ENCODE measurements at places on chromosomes 7 and 10.

GRCh38 chr7:110922906-110923305, 168.0 kb upstream of the LRRN3 start:
- DNase-seq, result no peak

DNA sequence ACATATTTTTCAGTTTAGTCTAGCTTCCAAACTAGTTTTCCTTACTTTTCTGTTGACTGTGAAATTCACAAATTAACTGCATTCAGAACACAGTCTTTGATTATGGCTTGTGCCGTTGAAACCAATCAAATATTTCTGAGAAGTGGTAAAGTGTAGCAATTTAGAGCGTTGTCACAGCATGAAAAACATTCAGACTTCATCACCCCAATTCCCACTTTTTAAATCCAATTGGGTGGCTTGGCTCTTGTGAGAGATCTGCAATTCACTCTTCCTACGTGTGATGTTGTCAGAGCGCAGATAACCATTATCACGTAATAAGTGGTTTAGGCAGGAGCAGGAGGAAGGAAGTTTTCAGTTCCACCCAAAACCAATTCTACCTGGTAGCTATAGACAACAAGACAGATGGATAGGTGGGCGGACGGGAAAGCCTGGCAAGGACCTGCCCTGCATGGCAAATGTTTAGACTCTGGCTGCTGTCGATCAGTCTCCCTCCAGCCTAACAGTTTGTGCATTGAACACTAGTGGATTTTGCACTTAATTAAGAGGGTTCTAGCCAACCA, 8.9 kb downstream of the COBL start:
- DNase-seq, result no peak

- DNase-seq, result no peak
Observed at GRCh38 chr7:83702446-83702845, 53.5 kb upstream of the SEMA3E start.

GRCh38 chr10:113080061-113080924, 130.2 kb downstream of the TCF7L2 start:
- DNase-seq, result no peak

GRCh38 chr10:58608826-58609531, 96.3 kb downstream of the BICC1 start:
- no peak for DNase-seq

GRCh38 chr7:33832271-33832721, 73.0 kb upstream of the BMPER start:
- no peak for DNase-seq

GRCh38 chr10:60298408-60299389, 91.0 kb downstream of the ANK3 start:
- peak; percentile 7 for DNase-seq

- DNase-seq, result no peak
Observed at GRCh38 chr7:98630149-98630548, 13.1 kb downstream of the NPTX2 start.

GRCh38 chr10:4837551-4837950, 11.5 kb downstream of the AKR1E2 start:
- DNase-seq, result no peak

- DNase-seq, result no peak
Observed at GRCh38 chr10:116437076-116437692, 9.5 kb downstream of the PNLIPRP3 start.

GRCh38 chr7:17848516-17848915, 91.8 kb downstream of the SNX13 start:
- no peak for DNase-seq

DNA sequence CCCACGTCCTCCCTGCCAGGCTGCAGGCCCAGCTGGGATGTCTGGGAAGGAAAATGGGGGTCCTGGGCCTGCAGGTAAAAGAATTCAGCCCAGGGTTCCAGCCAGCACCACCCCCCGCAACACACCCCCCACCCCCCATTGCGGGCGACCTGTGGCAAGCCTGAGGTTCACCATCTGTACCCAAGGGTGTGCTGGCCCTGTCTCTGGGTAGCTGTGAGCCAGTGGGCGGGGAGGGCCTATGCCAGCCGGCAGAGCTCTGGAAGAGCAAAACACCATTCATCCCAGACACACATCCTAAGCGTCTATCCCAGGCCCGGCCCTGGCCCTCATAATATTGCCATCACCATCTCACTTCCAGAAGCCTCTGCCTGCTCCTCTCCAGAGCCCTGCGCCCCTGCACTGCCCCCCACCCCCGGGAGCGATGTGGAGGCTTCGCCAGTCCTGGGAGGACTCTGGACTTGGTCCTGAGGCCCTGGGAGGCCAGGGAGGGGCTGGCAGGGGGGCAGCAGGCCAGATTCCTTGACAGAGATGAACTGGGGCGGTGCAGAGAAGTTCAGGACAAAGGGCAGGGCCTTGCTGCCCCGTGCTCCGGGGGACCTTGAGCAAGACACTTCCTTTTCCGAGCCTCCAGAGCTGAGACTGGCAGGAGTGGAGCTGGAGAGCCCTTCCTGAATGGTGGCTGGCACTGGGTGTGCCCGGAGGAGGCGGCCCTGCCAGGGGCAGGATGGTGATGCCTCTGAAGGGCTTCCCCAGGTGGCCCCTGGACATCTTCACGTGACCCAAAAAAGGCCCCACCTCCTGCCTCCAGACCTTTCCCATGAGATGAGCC, 8.7 kb upstream of the TTYH3 start:
- no peak for DNase-seq

GRCh38 chr7:44984478-44984758, 5.6 kb upstream of the MYO1G start:
- DNase-seq, result no peak

- DNase-seq, result no peak
Observed at GRCh38 chr7:140059273-140060242, 3.2 kb downstream of the PARP12 start.

DNA sequence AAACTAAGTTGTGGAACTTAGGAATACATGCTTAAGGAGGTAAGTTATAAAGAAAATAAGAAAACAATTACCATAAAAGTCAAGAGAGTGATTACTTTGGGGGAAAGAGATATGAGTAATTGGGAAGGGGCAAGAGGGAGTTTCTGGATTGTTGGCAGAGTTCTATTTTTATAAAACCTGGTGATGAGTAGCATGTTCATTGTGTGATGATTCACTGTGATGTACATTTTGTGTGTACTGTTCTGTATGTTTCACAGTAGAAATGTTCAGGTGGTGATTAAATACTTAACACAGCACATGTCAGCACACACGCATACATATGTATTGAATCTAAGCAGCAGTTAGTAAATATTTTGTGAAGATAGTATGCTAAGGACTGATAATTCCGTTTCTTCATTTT, 9.7 kb upstream of the OIT3 start:
- DNase-seq, result no peak

- DNase-seq, result no peak
Observed at GRCh38 chr7:45695249-45695995, 121.3 kb downstream of the ADCY1 start.

- DNase-seq, result no peak
Observed at GRCh38 chr7:18425838-18426445, 69.6 kb upstream of the HDAC9 start.

- no peak for DNase-seq
Observed at GRCh38 chr10:110437761-110438341, 59.9 kb upstream of the DUSP5 start.

- DNase-seq, result no peak
Observed at GRCh38 chr7:139753081-139753692, 24.6 kb downstream of the HIPK2 start.

DNA sequence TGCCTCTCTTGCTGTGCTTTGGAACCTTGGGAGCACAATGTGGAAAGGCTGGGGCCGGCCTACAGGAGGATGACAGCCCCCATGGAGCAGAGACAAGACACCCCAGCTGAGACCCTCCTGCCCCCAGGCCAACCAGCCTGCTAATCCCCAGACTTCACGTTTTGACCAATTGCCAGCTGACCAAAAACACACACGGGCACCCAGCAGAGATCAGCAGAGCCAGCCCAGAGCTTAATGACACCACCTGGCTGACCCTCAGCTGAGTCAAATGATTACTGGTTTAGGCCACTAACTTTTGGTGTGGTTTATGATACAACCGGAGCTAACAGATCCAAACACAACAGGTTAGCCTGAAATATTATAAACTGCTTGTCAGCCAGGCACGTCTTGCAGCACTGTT, 111.2 kb upstream of the KIF5B start:
- DNase-seq, result no peak

DNA sequence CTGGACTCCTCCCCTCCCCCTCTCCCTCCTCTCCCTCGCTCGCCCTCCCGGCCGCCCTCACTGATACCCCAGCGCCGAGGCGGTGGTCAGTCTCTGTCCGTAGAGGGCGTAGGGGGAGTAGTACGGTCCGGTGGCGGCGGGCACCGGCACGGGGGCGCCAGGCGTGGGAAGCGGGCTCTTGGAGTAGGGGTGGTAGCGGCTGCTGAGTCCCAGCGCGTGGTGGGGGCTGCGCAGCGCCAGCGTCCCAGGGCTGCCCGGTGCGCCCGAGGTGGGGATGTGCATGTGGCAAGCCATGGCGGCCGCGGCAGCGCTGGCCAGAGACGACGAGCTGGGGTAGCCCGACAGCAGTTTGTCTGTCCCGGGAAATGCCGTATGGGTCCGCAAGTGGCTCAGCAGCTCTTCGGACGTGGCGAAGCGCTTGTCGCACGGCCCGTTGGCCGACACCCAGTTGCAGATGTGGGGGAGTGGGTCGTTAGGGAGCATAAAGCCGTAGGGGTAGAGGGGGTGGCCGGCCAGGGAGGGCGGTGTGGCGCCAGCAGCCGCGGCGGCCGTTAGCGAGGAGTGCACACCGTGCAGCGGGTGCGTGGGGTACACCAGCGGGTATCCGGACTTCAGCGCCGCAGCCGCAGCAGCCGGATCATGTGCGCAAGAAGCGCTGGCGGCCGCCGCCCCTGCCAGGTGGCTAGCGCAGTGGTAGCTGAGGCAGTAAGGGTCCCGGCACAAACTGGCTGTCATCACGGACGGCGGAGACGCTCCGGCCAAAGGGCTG, 2.7 kb downstream of the ZNF503 start:
- no peak for DNase-seq

- no peak for DNase-seq
Observed at GRCh38 chr7:152556013-152556755, 119.8 kb downstream of the XRCC2 start.

- DNase-seq, result no peak
Observed at GRCh38 chr10:124997771-124998623, 56.1 kb downstream of the ZRANB1 start.

- DNase-seq, result no peak
Observed at GRCh38 chr7:44633254-44634186, 27.1 kb downstream of the OGDH start.

- DNase-seq, result no peak
Observed at GRCh38 chr10:60894786-60895185, 49.2 kb downstream of the RHOBTB1 start.

DNA sequence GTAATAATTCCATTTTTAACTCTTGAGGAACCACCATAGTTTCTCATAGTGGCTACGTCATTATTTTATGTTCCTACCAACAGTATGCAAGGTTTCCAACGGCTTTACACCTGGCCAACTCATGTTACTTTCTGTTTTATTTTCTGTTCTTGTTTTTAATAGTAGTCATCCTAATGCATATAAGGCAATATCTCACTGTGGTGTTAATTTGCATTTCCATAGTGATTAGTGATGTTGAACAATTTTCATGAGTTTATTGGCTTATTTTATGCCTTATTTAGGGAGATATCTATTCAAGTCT, 465.5 kb upstream of the KLF6 start:
- no peak for DNase-seq

DNA sequence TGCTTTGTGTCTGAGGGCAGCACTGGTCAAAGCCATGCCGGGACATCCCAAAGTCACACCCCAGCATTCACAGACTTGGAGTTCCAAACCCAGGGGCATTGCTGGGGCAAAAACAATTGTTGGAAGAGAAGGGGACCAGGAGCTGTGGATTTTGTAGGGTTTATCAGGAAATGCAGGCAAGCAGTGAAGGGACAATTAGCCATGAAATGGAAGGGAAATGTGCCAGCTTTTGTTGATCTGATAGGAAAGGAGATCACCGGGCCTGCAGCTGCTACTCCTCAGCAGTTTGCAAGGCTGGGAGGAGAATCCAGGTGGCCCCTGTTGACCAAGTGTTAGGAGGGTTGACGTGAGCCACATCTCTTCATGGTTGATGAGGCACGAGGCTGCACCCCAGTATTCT, 2.5 kb upstream of the BRI3 start:
- peak; percentile 22 for DNase-seq

GRCh38 chr7:47601119-47601880, 19.4 kb upstream of the TNS3 start:
- no peak for DNase-seq
